Thymus (tissue), 14 donors: ENCODE measurements at places on chromosomes 13 and 19.

DNA sequence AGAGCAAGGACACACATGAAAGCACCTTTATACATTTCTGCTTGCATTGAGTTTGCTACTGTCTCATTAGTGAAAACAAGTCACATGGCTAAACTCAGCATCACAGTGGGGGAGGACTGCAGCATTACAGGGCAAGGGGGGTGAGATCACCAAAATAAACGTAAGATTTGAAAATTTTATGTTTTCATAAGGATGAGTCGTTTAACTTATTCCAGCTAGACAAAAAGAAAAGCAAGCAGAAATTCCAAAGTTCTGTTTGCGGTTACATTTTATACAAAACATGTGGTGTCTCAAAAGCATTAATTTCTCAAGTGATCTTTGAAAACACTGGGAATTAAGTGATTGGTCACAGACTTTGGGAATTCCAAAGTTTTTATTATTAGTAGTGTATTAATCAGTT is 261.4 kb upstream of the RXFP2 start:
- no peaks in the 10 kb centered on the region for H3K36me3 ChIP-seq
- H3K4me3 ChIP-seq = no peak overlapping the region
- no peak for DNase-seq
- no peaks in the 10 kb centered on the region for H3K27me3 ChIP-seq
- no peak overlapping the region for H3K27ac ChIP-seq

- H3K36me3 ChIP-seq = peaks cover 21% of the 10 kb centered on the region
- no peak for DNase-seq
- H3K4me3 ChIP-seq = no peak overlapping the region
- peaks cover 16% of the 10 kb centered on the region for H3K27me3 ChIP-seq
These were observed 3.5 kb downstream of the GAMT start for GRCh38 chr19:1397838-1398237.

DNA sequence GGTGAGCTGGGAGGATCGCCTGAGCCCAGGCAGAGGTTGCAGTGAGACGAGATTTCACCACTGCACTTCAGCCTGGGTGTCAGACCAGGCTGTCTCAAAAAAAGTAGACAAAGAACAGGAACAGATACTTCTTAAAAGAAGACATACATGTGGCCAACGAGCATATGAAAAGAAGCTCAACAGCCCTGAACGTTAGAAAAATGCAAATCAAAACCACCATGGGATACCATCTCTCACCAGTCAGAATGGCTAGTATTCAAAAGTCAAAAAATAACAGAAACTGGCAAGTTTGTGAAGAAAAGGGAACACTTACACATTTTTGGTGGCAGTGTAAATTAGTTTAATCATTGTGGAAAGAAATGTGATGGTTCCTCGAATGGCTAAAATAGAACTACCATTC is 3.0 kb upstream of the LGALS14 start:
- no peak overlapping the region for H3K27ac ChIP-seq
- DNase-seq = no peak
- H3K36me3 ChIP-seq = no peaks in the 10 kb centered on the region
- no peak overlapping the region for H3K4me3 ChIP-seq
- H3K27me3 ChIP-seq = no peaks in the 10 kb centered on the region

GRCh38 chr19:20167651-20168122 is 673 bp downstream of the ZNF486 start:
- no peak for DNase-seq
- no peaks in the 10 kb centered on the region for H3K4me1 ChIP-seq
- no peaks in the 10 kb centered on the region for H3K27me3 ChIP-seq
- H3K36me3 ChIP-seq = peaks cover 4% of the 10 kb centered on the region
- H3K27ac ChIP-seq = peak overlapping the region; percentile 80

- no peaks in the 10 kb centered on the region for H3K27me3 ChIP-seq
- H3K4me1 ChIP-seq = no peaks in the 10 kb centered on the region
- no peak overlapping the region for H3K27ac ChIP-seq
- H3K4me3 ChIP-seq = no peak overlapping the region
- no peaks in the 10 kb centered on the region for H3K36me3 ChIP-seq
These were observed 379.4 kb downstream of the KLF12 start for GRCh38 chr13:73754727-73755292.

DNA sequence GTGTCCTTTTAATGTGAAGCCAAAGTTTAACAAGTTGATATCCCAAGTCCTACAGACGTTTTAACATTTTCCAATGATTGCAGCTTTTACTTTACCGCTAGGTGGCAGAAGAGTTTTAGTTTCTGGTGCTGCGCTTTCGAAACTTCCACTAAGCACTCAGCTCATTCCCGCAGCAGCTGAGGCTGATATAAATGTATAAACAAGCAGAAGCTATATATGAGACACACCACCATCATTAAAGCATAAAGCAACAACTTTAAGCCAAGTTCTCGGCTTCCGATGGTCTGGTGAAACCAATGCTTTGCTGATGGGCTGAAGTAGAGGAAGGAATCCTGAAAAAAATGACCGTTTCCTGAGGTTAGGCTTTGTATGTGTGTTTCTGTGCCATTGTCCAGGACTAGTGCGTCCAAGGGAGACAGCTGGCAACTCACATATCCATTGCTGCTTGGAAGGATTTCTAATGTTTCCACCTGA is 753.9 kb downstream of the OLFM4 start:
- no peaks in the 10 kb centered on the region for H3K4me1 ChIP-seq

DNA sequence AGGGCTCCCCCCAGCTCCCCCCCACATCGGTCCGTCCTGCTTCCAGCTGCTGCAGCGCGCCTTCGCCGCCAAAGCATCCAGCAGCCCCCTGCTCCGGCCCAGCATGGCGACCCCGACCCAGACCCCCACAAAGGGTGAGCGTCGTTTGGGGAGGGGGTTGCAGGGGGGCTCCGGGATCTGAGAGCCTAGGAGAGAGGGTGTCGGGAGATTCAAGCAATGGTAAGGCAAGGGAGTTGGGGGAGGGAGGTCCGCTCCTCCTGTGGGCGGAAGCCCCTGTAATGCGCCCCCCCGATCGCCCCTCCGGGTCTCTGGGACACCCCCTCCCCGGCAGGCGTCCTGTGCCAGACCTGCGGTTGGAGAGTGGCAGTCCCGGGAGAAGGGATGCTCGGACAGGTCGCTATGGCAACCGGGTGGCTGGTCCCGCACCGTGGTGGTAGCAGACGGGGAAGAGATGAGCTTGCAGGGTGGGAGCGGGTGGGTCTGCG is at the start of gene FXYD7:
Gene FXYD7, plus strand, starts transcription at position 25 of the 485 bp plus-strand sequence. Its CDS starts 79 bp downstream, at position 104.
- H3K27me3 ChIP-seq = peaks cover 56% of the 10 kb centered on the region
- H3K4me3 ChIP-seq = no peak within 1 kb of the TSS
- no peaks in the 10 kb centered on the region for H3K36me3 ChIP-seq
- peaks cover 22% of the 10 kb centered on the region for H3K4me1 ChIP-seq
- no peak within 1 kb of the TSS for H3K27ac ChIP-seq

DNA sequence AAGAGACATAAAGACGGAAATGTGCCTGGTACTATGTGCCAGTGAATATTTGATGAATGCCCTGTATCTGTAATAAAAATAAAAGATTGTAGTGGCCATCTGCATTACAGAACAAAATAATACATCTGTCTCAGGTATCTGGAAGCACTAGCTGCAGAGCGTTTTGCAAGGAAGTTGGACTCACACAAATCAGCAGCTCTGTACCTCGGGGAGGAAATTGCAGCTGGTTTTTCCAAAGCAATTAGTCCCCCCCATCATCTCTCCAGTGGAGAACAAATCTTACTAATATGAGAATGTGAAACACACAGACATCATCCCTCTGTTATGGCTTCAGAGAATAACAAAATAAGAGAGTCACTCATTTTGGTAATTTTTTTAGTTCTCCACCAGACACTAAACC is 245.3 kb downstream of the ITGBL1 start:
- H3K4me1 ChIP-seq = no peaks in the 10 kb centered on the region
- H3K4me3 ChIP-seq = no peak overlapping the region
- no peak for DNase-seq

DNA sequence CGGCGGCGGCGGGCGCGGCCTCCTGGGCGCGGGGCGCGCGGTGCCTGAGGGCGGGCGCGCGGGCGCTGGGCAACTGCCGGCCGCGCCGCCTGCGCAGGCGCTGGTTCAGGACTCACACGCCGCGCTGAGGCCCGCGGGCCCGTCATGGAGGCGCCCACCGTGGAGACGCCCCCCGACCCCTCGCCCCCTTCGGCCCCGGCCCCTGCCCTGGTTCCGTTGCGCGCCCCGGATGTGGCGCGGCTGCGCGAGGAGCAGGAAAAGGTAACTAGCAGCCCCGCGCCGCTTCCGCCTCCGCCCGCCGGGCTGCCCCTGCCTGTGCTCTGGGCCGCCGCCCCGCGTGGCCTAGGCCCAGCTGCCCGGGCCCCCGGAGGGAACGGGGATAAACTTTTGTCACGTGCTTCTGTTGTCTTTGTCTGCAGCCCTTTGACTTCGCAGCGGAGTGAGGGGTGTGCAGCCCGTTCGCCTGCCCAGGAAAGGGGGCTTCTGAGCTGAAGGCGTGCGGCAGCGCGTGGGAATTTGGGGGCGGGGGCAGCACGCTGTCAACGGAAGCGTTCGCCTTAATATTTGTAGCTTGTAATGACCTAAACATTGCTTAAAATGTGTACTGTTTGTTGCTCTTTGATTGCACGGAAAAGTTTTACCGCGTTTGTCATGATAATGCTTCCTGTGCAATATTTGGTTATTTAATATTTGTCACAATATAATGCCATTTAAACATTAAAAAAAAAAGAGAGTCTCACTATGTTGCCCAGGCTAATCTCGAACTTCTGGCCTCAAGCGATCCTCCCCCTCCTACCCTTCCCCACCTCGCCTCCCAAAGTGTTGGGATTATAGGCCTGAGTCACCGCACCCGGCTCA is 594 bp downstream of the URI1 start:
- H3K27ac ChIP-seq = peak overlapping the region; percentile 97
- H3K4me1 ChIP-seq = peaks cover 7% of the 10 kb centered on the region
- peak overlapping the region; percentile 94 for H3K4me3 ChIP-seq
- DNase-seq = peak; percentile 33

DNA sequence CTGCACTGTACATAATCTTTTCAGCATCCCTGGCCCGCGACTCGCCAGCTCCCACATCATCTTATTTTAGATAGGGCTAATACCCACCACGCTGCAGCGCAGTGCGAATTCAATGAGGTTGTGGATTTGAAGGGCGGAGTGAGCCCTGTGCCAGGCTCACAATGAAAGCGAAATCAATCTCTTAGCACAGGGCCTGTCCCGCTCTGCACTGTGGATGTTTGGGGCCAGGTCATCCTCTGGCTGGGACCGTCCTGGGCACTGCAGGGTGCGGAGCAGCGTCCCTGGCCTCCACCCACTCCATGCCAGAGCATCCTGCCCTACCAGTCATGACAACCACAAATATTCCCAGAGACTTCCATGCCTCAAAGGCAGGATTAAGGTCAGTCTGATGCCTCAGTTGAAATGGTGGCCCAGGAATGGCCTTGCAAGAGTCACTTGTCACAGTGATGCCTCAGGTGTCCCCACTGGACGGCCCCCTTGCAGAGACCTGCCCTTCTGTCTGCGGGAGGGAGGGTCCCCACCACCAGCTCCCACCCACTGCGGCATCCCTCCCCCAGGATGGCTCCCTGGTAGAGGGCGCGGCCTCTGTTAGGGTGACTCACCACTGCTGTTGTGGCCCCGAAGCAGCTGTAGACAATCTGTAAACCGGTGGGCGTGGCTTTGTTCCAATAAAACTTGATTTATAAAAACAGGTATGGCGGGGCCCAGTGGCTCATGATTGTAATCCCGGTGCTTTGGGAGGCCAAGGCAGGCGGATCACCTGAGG is 5.6 kb downstream of the UHRF1 start:
- peak overlapping the region; percentile 71 for H3K4me3 ChIP-seq
- peak overlapping the region; percentile 62 for H3K27ac ChIP-seq
- H3K27me3 ChIP-seq = no peaks in the 10 kb centered on the region
- peaks cover 85% of the 10 kb centered on the region for H3K36me3 ChIP-seq
- peaks cover 37% of the 10 kb centered on the region for H3K4me1 ChIP-seq

GRCh38 chr13:106484537-106485193 is 50.8 kb downstream of the EFNB2 start:
- H3K4me1 ChIP-seq = peaks cover 2% of the 10 kb centered on the region
- no peaks in the 10 kb centered on the region for H3K36me3 ChIP-seq
- no peak overlapping the region for H3K27ac ChIP-seq
- DNase-seq = no peak
- peaks cover 3% of the 10 kb centered on the region for H3K27me3 ChIP-seq

- H3K4me3 ChIP-seq = no peak overlapping the region
- H3K27ac ChIP-seq = no peak overlapping the region
- no peak for DNase-seq
- no peaks in the 10 kb centered on the region for H3K36me3 ChIP-seq
- no peaks in the 10 kb centered on the region for H3K27me3 ChIP-seq
- no peaks in the 10 kb centered on the region for H3K4me1 ChIP-seq
These were observed 161.1 kb downstream of the KCTD15 start for GRCh38 chr19:33957804-33958203.

DNA sequence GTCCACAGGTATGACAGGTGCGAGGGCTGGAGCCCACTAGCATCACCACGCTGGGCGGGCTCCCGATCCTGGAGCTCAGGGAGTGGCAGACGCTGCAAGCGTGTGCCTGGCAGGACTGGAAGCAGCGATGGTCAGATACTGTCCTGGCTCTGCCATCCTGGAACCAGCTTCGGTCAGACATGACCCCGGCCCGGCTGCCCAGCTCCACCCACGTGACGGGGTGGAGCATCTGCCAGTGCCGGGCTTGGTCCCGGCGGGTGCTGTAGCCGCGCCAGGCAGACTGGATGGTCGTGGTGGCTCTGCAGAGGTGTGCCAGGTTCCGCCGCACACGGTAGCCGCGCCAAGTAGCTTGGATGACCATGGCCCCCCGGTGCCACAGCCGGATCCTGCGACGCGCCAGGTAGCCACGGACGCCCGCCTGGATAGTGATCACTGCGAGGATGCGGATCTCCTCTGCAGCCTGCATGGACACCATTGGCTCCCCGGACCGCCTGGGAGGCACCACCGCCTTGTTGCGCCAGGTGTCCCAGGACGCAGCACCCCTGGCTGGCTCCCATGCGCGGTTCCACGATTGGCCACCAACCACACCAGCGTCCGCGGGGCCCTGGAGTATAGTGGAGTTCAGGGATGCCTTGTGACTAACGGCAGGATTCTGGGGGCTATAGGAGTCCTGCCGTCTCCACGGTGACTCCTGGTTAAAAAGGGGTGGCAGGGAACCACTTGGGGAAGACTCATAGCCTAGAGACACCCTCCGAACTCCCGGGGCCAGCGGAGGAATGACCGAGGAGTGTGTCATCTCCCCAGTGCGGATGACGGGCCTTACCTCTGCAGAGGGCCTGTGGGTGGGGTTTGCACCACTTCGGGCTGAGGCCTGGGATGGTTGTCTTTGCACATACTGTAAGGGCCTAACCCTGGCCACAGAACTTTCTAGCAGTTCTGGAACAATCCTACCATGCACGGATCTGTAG is 16.5 kb downstream of the IQCN start:
- H3K27ac ChIP-seq = no peak overlapping the region
- no peak overlapping the region for H3K4me3 ChIP-seq
- no peak for DNase-seq
- H3K36me3 ChIP-seq = no peaks in the 10 kb centered on the region
- no peaks in the 10 kb centered on the region for H3K4me1 ChIP-seq
